ENCODE measurements at places on chromosomes 4 and X. TPM values are rescaled to one million over a fixed set of nuclear protein-coding genes. Genes with fewer than 3 reads are reported as not detected.

DNA sequence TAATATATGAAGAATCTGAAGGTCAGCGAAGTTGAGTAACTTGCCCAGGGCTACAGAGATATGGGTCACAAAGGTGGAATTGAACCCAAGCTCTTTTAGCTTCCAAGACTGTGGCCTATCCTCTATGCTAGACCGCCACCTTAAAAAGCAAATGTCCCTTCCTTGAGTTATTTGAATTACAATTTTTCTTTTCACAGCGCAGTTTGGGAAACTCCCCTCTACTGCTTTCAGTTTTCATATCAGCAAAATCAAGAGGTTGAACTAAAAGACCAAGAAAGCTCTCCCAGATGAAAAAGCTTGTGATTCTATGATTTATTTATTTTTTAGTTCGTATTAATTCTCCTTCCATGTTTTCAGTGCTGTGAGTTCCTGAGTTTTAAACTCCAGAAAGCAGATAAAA lies 174.5 kb upstream of the C1QTNF7 start:
- DNase-seq: no peak

CT45A6 gene
- total RNA-seq: not detected

GRCh38 chrX:24479924-24480323 lies 14.8 kb downstream of the PDK3 start:
- no peak for DNase-seq

DNA sequence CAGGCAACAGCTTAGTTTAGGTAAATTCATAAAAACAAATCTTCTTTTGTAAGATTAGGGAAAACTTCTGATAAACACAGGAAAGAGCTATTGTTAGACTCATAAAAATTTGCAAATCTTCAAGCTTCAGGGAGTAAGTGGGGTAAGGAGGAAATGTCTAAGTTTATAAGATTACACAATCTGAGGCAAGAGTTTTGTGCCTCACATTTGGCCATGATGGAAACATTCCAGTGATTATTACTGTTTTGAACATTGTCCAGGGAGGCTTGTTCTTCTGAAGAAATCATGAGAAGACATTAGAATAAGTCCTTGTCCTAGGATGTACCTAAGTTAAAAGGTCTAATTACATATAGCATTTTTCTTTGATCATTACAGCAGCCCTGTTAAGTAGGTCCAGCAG lies 72.8 kb downstream of the MAOB start:
- DNase-seq: no peak

DUX4 gene
- not detected for total RNA-seq

DNA sequence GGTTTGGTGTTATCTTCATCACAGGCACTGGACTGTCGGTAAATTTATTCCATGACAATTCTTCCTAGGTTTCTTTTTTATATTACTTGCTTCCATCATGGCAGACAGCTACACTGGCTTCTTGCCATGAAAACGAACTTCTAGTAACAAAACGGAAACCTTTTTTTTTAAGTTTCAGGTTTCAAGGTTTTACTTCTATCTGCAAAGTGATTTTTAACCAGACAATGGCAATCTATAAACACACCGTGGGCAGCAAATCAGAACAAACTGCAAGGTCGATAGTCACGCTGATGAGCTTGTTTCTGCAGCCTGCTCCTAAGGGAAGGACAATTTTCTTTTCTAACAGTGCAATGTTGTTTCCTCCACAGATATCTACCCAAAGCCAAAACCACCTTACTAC lies 29.9 kb downstream of the XG start:
- DNase-seq: no peak

STK26 gene
- total RNA-seq: 16.9 TPM

HTN3 gene
- not detected for total RNA-seq

DNA sequence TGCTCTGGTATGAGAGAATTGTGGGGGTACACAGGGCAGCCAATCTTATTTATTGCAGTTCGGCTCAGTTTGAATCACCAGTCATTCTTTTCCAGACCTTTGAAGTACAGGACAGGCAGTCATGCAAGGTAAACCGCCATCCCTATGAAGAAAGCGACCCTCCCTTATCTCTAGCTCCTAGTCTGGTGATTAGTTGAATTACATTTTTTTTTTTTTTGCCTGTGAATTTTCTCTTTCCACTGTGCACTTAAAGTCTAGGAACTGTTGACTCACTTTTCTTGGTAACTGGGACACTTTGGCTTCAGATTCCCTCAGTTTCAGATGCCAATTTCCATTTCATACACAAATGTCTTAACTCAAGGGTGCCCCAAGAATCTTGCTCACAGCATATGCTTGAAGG lies 82.4 kb upstream of the FAM9C start:
- no peak for DNase-seq

GRCh38 chrX:102976286-102976685 lies 39.2 kb downstream of the RAB40AL start:
- no peak for DNase-seq

- DNase-seq: no peak
Observed at GRCh38 chr4:106329041-106329618, 12.8 kb downstream of the AIMP1 start.

DNA sequence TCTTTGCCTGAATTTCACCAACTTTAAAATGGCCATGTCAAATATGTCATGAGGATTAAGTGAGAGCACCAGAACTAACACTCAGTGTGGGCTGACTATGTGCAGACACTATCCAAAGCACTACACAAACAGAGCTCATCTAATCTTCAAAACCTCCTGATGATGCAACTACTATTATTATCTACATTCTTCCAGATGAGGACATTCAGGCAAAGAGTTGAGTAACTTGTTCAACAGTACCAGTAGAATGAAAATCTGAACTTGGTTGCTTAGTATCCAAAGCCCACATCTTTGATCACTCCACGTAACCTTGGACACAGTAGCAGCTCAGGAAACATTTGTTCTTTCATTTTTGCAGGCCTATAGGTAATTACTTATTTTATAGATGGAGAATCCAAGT lies 90.1 kb downstream of the ATP8A1 start:
- DNase-seq: no peak

DNA sequence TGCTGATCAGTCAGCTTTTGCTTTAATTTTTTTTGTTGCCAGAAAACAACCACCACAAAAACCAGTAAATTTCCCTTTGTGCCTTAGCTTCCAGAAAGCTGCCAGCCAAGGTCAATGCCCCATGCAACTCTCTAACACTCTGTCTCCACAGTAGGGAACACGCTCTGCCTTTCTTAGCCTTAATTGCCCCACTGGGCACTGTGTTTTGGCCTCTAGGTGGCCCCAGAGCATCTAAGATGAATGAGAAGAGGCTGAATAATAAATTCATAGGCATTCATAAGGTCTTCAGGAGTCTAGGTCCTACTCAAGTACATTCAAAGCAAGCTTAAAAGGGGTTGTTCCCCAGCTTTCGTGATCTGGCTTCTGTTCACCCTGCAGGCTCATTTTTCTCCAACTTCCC lies 57.7 kb upstream of the PASD1 start:
- no peak for DNase-seq

- no peak for DNase-seq
Observed at GRCh38 chr4:113625902-113626301, 135.6 kb downstream of the CAMK2D start.

- no peak for DNase-seq
Observed at GRCh38 chrX:103124284-103124683, 31.3 kb upstream of the NXF3 start.

DNA sequence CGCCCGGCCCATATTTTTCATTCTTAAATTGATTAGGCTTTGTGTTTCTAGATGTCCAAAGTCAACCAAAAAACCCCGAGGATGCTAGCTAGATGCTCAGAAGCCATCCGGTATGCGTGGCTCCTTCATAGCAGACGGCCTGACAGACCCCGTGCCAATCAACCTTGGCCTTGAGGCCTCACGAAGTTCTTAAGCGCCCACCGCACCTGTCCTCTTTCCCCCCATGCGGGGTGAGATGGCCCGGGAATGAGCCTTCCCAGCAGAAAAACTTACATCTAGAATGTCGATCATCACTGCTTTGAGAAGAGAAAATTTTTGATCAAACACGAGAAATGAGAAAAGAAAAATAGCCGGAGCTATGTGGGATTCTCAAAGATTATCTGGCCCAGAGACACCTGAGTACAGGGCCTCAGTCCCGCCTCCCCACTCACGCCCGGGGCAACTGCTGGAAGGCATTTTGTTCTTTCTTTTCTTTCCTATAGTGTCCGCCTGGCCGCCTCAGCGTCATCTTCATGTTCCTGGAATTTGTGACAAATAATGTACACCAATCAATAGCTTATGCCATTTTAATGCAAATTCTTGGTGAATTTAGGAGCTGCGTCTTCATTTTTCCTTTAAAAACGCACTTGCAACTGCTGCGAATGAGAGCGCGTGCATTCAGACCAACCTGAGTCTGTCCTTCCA lies 1.6 kb upstream of the NAT8L start:
- no peak for DNase-seq

DSPP gene
- total RNA-seq: not detected

TEC gene
- 4.7 TPM for total RNA-seq

NKRF gene
- total RNA-seq: 3.4 TPM

- no peak for DNase-seq
Observed at GRCh38 chr4:112836895-112837294, 200.0 kb downstream of the LARP7 start.

DNA sequence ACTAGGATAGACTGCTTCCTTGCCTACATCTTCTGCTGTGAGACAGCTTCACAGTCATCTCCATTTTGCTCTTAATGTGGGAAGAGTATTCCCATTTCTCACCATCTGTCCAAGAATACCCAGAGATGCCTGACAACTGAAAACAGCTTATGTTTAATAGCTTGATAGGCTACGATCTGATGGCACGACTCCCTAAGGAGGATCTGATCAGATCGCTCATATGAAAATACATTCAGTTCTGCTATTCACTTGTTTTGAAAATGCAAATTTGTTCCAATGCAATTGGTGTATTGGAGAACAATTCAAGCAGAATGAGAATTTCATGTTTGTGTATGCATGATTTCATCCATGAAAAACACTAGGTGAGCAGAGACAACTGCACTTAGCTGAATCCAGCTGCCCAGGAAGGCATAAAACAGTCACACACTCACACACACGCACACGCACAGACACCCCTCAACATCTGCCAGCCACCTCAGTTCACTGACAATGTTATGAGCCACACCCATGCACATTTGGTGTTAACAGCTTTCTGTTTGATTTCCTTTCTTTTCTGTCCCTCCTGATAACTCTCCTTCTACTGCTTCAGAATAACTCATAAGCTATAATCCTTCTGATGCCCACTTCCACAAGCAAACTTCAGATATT lies 29.6 kb downstream of the TRIML1 start:
- DNase-seq: no peak

GRCh38 chrX:26219351-26219750 lies 3.4 kb downstream of the MAGEB5 start:
- no peak for DNase-seq

- DNase-seq: no peak
Observed at GRCh38 chr4:106652095-106652494, 283.5 kb upstream of the GIMD1 start.

DNA sequence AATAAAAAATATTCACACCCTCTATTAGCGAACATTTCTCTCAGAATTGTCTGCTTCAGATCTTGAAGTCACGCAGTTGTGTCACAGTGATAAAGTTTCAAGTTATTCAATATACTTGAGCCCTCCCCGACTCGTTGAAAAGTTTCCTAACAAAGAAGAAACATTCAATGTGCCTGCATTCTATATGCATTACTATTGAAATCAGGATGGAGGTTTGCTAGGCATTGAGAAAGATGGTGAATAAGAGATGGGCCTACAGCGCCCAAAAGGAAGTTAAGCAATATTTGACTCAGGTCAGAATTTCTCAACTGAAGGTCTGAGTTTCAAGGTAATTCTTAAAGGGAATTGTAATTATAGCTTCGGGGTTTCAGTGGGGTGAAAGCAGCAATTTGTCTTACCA lies 6.1 kb downstream of the TCEANC start:
- no peak for DNase-seq

GPC4 gene
- total RNA-seq: 1.3 TPM

- DNase-seq: no peak
Observed at GRCh38 chr4:98423009-98423408, 161.8 kb downstream of the RAP1GDS1 start.

DNA sequence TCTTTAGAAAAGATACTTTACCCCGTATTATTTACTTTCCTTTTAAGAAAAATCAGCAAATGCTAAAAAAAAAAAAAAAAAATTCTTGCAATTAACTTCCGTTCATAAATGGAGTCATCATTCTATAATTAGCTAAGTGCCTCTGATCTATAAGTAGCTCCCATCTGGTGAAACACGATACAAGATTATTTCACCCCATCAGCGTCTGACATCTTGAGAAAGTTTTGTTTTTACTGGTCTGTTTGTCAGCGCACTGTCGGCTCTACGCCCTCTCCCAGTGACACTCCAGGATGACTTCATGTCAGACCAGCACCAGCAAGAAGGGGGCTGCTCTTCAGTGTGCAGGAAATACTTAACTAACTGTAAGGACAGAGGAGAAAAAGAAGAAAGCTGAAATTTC lies 108.3 kb downstream of the AFAP1 start:
- no peak for DNase-seq

DNA sequence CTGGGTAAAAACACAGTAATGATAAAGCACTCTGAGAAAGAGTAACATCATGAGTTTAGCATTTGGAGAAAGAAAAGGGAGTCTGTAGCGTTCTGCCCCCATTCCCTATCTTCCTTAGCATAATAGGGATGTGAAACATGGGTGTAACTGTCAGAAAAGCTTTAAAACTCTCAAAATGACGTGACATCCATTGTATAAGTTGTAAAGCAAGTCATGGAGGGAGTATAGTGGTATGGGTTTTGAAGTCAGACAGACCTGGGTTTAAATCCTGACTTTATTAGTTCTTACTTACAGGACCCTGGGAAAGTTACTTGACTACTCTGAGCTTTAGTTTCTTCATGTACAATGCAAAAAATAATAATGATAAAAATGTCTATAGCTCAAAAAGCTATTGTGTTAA lies 17.1 kb downstream of the FBXO8 start:
- no peak for DNase-seq
